T-helper 2 cell (primary cell): ENCODE measurements at places on chromosomes 3 and 15.
A peak's percentile ranks its signal among the peaks of the same experiment; 100 is the strongest.

DNA sequence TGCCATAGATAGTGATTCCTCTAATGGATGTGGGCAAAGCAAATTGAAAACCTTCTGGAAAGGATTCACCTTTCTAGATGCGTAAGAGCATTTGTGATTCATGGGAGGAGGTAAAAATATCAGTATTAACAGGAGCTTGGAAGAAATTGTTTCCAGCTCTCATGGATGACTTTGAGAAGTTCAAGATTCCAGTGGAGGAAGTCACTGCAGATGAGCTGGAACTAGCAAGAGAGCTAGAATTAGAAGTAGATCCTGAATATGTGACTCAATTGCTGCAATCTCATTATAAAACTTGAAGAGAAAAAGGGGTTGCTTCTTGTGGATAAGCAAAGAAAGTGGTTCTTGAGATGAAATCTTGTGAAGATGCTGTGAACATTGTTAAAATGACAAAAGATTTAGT is 88.0 kb upstream of the ACKR4 start:
- no peak for DNase-seq

DNA sequence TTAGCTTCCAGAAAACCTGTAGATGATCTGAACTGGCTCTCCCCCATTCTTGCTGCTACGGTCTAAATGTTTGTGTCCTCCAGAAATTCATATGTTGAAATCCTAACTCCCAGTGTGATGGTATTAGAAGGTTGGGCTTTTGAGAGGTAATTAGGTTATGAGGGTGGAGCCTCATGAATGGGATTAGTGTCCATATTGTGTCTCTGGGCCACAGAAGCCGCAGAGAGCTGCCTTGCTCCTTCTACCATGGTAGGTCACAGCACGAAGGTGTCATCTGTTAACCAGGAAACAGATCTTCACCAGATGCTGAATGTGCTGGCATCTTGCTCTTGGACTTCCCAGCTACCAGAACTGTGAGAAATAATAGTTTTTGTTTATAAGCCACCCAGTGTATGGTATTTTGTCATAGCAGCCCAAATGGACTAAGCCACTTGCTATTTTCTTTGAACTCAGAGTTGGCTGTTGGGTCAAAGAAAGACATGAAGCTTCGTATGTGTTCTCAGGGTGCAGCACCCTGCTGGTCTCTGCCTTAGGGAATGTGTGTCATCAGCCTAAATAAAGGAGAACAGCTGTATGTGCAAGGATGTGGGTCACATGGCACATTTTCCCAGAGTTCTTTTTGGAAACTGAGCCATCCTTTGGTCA is 317.5 kb upstream of the SLCO3A1 start:
- DNase-seq: no peak

GRCh38 chr3:47741925-47742324 is 39.8 kb downstream of the SMARCC1 start:
- no peak for DNase-seq

- no peak for DNase-seq
Observed at GRCh38 chr3:31486865-31487533, 45.7 kb upstream of the STT3B start.

DNA sequence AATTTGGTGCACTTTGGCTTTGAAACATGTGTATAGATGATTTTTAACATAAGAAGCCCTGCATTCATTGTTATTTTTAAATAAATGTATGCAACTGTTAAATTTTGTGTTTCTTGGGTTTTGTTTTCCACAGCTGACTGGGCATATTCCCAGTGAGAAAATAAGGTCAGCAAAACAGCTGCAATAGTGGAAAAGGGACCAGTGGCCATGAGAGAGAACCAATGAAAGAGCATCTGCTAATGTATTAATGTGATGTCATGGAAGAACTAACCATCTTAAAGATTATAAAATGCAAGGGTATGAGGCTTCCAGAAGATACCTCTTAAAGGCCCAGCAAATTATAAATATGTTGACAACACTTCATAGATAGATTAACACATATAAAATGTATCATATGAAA is 31.0 kb upstream of the KBTBD12 start:
- no peak for DNase-seq

DNA sequence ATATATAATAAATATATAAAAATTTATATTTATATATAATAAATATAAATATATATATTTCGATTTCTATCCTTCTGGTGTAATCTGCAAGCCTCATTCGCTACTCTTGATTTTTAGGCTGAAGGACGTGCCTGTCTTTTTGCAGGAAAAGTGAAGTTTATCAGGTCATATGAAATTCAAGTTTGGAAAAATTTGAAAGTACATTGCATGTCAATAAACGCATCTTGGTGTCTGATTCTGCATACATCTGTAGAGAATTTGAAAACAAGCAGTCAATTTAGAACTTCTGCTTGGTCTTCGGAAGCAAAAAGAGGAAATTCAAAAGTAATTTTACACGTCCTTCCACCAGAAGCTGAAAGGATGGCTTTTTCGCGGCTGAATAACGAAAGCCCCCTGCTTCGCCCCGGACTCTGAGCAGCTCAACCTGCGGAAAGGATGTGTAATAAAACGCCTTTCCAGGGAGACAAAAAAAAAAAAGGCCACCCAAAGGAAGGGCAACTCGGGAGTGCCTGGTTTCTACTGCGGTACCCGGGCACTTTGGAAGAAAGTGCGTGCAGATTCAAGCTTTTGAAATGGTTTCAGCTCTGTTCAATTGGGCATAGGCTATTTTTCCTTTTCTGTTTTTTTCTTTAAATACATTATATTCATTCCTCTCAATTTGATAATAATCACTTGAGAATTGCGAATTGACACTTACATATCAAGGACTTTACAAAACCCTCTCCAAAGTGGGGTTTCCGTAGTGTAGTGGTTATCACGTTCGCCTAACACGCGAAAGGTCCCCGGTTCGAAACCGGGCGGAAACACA is 1.5 kb upstream of the MYNN start:
- DNase-seq: peak; percentile 83
